ENCODE measurements at places on chromosomes 5 and 9.

DNA sequence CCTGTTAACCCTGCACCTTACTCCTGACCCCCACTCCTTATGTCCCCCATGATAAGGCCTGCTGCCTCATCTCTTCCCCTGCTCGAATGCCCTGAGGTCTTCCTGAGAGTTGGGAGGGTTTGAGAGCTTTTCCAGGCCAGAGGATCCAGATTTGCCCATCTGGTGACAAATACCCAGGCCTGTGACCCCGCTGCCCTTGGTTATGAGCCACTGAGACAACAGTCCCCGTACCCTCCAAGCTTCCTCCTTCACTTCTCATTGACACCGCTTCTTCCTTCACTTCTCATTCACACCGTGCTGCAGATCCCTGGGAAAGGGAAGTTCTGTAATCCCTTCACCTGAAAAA is 593 bp downstream of the GM2A start:
- DNase-seq, result no peak

GRCh38 chr5:72273547-72273946 is 46.5 kb downstream of the MRPS27 start:
- no peak for DNase-seq

- no peak for DNase-seq
Observed at GRCh38 chr5:54964405-54964804, 21.0 kb downstream of the ESM1 start.

GRCh38 chr5:15492545-15492944 is 7.4 kb upstream of the FBXL7 start:
- no peak for DNase-seq

GRCh38 chr5:127518319-127518621 is 830 bp downstream of the PRRC1 start:
- no peak for DNase-seq

GRCh38 chr5:80686757-80687156 is 32.0 kb upstream of the DHFR start:
- DNase-seq, result no peak

GRCh38 chr9:124355941-124356744 is 59.1 kb downstream of the PSMB7 start:
- no peak for DNase-seq

Measured in naive thymus-derived CD8-positive, alpha-beta T cell (primary cell).